ENCODE measurements at places on chromosomes 3 and 15.

DNA sequence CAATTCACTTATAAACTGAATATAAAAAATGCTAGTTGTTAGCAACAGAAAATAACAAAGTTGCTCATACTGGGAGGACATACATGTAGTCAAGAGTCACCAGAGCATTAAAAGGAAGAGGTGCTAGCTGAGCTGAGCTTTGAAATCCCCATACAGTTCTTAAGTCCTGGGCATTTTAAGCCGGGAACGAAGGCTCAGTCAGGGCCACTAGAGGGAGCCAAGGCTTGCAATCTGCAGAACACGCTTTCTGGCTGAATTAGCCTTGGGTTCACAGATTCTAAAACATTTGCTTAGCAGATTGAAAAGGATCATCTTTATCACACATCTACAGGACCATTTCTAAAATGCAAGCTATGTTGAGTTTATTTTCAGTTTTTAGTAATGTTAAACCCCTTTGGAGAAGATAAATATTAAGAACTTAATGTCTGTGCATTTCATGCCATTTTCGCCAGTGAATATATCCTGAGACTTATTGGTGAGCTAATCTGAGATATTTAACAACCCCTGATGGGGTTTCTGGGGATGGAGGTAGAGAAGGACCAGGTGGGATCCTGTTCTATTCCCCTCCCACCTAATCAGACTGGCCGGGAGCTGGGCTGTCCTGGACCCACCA is 26.3 kb upstream of the MNS1 start:
- peak; percentile 8 for DNase-seq

DNA sequence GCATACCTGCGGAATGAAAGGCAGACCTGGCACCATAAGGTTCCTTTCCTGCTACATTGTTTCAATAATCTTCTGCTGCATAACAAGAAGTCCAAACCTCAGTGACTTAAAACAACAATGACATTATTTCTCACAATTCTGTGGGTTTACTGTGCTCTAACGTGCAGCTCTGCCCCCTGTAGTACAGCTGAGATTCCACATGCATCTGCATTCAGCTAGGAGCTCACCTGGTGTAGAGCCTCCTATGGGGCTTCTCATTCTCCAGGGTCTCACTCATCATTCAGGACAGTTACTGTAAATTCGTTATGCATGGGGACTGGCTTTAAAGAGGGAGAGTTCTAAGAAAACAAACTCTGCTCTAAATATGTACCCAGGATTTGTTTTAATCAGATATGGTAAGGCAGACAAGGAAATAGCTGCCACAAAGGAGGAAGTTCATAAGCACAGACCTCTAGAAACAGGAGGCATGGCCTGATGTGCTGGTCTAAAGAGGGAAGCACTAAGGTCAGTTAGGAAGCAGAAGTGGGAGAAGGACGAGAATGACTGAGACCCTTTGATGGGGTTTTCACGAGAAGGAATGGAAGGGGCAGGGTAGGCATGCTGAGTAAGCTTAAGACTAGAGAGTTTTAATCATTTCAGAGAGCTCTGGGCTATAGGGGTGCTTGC is 347.0 kb downstream of the NEK10 start:
- DNase-seq, result no peak

DNA sequence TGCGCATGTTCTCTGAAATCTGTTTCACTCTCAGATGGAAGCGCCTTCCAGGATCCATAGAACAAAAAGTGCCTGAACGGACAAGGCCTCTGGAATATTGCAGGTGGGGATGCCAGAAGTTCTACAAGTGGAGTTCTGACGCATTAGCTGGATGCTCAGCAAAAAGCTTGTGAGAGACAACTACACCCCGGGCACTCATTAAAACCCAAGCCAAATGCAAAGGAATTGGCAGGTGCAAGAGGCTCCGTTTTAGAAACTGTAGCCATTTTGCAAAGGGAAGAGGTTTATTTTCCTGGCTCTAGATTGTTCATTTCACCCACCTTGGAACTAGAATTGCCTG is 35.2 kb upstream of the SLC24A5 start:
- DNase-seq, result no peak

DNA sequence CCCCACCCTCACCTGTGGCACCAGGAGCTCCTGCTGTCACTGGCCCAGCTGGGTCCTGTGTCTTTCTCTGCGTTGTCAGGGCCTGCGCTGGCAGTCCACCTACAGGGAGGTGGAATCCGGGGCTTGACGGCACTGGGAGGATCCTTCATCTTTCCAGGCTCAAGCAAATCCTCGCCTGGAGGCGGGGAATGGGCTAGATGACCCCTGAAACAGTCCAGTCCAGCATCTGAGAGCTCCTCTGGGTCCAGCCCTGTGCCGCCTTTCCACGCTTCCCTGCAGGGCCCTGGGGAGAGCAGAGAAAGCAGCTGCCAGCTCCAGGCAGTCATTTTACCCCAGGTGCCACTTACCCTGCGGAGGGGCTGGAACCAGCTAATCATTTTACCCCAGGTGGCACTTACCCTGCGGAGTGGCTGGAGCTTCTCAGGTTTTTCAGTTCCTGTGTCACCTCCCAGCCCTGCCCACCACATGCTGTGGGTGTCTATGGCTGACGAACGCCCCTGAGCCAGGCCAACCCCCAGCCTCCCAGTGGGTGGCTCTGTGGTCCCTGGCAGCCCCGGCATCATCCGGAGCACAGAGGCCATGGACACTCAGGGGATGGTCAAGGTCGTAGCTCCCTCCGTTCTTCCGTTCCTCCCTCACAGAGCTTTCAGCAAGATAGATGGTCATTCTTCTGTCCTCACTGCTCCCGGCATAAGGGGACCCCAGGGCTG is 17.9 kb upstream of the ADIPOQ start:
- DNase-seq, result no peak

GRCh38 chr15:78018946-78019644 is 58.4 kb downstream of the TBC1D2B start:
- DNase-seq, result no peak

GRCh38 chr15:97745481-97746071 is 214.9 kb upstream of the ARRDC4 start:
- DNase-seq, result no peak

GRCh38 chr15:75739791-75740190 is 27.1 kb upstream of the CSPG4 start:
- DNase-seq, result no peak

DNA sequence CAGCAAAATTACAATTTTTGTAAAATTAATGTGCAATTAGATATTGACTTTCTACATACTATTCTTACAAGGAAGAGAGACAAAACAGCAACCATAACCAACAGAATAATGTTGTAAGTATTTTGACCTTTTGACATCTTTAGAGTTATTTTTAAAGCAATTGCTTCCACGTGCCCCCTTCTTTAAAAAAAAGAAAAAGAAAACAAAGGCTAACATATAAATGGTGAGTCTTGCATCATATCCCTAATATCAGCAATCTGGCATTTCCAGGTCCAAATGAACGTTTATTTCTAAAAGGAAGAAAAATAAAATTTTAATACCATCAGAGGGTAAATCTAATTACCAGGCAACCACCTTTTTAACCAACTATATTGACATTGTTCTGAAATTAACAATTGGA is 19.3 kb upstream of the STRIT1 start:
- no peak for DNase-seq

DNA sequence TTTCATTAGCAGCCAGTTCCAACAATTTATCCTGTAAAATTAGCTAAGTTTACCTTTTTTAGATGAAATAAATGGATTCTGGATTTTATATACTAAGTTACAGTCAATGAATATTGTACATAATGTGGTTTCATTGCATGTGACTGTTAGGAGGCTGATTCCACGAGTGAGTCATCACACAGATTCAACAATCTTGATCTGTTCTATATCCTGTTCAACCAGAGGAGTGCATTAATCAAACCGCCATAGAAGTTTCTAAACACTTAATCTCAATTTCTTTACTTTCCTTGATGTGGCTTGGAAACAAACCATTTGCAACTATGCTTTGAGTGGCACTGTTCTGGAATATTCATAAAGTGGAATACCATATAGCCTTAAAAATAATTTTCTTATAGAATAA is 15.3 kb downstream of the DNAJC13 start:
- DNase-seq, result no peak

DNA sequence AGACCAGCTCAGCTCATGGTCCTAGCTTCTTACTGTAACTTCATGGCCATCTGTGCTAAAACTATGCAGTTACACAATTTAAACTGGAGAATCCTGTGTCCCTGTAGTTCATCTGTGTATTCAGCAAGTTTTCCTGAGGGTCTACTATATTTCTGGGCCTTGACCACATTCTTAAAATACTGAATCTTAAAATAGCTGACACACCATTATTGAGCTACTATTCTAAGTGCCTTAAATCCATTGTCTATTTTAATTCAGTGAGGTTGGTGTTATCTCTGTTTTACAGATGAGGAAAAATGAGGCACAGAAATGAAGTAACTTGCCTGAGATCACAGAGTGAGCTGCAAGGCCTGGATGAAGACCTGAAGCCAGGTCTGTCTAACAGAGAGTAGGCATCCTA is 22.0 kb downstream of the MYLK start:
- no peak for DNase-seq

DNA sequence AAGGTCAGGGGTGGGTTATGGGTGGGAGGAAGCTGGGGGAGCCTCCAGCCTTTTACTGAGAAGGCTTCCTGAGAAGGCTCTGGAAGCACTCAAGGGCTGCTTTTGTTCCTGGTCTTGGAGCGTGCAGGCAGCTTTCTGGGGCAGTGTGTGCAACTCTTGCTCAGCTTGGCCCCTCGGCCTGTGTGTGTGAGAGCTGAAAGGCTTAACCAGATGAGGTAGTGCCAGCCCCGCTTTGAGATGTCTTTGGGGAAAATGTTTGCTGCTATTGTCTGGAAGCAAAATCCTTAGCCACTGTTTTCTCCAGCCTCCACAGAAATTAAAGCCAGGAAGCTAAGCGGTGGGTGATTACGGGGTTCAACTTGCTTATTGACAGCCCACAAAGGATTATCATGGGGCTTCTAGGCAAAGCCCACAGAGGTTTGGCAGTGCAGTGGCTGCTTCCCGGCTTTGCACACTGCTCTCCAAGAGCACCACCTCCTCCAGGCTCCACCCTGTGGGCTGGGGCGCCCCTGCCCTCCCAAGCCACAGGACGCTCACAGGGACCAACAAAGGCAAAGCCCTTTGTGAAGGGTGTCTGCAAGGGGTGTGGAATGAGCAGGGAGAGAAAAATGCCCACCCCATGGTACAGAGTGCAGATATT is 121.7 kb upstream of the TLE3 start:
- DNase-seq, result peak; percentile 3

DNA sequence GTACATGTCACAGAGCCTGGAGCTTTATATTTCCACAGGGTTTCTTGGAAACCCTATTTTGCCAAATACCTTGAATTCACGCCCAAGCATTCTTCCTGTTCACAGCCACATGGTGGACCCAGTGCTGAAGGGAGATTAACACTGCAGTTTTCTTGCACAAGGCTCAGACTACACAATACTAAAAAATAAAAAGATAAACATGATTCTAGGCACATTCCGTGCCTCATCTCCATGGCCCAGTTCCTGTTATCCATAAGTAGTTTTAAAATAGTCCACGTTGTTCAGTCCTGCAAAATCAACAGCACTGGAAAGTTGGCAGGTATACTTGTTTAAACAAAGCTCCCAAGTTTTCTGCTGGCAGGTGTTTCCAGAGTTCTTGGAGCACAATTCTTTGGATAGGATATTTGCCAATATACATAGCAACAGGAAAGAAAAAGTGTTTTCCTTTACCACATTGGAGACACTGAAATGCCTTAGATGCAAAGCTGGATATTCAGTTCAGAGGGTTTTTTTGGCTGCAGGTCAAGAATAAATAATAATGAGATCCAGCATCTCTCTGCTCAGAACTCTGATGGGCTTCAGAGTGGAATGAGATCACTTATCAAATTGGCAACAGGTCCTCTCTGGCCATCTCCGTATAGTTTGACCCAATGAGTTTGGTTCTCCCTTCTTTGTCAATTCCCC is 88.1 kb upstream of the TGFBR2 start:
- no peak for DNase-seq

- no peak for DNase-seq
Observed at GRCh38 chr3:108102420-108103039, 11.7 kb upstream of the CD47 start.

DNA sequence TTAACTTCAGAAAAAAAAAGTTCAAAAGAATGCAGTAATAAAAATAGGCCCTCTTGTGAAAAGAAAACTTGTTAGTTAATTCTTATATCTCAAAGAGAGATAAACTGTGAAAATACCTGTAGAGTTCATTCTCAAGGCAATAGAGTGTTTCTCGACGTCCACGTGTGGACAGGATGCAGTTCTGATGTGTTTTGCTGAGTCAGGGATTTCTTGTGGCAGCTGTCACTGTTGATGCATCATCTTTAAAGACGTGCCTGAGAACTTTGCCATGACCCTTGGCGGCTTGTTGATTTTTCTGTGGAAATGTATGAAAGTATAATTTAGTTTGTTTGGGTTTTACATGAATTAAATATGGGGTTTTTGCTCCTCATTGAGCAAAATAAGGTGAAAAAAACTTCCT is 702.2 kb downstream of the NLGN1 start:
- DNase-seq, result no peak

GRCh38 chr3:40130721-40131120 is 178.8 kb upstream of the EIF1B start:
- no peak for DNase-seq

GRCh38 chr3:44060164-44060563 is 181.5 kb upstream of the TOPAZ1 start:
- DNase-seq, result no peak

DNA sequence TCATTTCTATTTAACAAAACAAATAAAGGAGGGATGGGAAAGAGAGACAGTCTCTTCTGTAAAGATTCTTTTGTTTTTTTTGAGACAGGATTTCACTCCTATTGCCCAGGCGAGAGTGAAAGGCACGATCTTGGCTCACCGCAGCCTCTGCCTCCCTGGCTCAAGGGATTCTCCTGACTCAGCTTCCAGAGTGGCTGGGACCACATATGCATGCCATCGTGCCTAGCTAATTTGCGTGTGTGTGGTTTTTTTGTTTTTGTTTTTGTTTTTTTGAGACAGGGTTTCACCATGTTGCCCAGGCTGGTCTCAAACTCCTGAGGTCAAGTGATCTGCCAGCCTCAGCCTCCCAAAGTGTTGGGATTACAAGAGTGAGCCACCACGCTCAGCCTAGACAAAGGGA is 23.3 kb downstream of the STAG1 start:
- DNase-seq, result no peak

GRCh38 chr15:23035964-23036566 is 3.3 kb downstream of the TUBGCP5 start:
- DNase-seq, result no peak

DNA sequence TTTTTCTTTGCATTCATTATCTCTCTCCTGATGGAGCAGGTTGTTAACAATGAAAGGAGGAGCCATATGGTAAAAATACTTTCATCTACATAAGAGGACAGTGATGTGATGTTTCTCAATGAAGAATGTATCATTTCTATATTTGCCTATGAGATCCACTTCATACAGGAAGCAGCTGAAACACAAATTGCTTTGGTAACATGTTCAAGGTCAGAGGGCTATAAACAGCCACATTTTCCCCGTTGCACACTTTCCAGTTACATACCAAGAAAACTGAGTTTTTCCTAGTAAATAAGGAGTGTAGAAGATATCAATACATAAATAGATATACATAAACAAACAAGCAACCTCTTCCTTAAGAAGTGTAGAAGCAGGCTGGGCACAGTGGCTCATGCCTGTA is 32.6 kb upstream of the GYG1 start:
- no peak for DNase-seq
